ENCODE measurements at places on chromosomes 16 and 17.

- no peak for DNase-seq
Measured at GRCh38 chr16:68083861-68084503, 1.2 kb upstream of the NFATC3 start.

DNA sequence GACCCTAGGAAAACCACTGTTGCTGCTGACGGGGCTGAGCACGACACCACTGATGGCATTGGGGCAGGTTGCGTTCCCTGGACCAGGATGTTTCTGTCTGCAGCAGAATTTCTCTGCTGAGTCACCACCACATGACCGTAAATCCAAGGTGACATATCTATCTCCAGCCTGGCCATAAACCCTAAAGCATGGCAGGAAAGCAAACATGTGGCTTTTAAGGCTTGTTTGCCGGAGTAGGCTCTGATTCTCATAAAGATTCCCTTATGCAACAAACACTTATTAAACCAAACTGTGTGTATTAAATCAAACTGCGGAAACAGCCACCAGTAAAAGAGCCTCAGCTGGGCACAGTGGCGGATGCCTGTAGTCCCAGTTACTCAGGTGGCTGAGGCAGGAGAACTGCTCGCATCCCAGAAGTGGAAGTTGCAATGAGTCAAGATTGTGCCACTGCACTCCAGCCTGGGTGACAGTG is 17.3 kb downstream of the MPHOSPH6 start:
- no peak for DNase-seq

DNA sequence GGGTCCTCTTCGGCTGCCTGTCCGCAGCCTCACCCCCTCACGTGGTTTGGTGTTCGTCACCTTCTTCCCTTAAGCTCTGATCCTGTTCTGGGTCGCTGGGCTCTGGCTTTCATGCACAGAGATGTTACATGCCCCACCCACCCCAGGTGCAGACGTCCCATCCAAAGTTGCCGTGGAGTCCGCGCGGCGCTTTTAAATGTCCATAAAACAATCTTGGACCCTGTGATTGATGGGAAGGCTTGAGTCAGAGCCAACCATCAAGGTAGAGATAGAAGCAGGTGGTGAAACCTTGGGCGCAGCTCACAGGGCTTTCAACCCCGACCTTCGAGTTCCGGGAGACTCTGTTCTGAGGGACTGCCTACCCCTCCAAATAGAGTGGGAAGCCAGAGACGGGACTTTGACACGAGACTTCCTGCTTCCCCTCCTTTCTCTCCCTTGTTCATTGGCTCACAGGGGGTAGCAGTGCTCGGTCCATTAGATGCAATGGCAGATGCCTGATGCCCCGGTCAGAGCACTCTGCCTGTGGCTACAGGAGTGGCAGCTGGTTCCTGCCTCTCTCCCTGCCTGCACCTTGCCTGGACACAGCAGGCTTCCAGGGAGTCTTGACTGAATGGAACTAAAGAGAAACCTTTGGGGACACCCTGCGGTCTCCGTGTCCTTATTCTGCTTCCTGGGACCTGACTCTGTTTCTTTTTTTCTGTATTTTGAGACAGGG is 4.0 kb downstream of the ENGASE start:
- no peak for DNase-seq

GRCh38 chr17:19534562-19535149 is 1.0 kb downstream of the SLC47A1 start:
- DNase-seq, result no peak

DNA sequence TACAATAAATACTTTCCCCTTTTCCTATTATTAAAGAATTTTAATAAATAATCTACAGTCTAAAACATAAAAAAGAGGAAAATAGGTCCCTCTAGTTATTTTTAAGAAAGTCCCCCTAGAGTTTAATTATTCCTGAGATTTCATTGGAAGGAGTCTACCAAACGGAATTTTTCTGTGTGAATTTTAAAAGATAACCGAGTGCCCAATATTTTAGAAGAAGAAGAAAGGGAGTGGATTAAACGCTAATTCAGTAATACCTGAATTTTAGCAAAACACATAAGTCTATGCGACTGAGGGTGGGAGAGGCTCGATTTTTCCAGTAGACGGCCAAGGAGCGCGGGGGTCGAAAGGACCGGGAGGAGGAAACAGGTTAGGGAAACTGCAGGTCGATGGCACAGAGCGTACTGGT is 2.2 kb downstream of the HOXB2 start:
- no peak for DNase-seq

DNA sequence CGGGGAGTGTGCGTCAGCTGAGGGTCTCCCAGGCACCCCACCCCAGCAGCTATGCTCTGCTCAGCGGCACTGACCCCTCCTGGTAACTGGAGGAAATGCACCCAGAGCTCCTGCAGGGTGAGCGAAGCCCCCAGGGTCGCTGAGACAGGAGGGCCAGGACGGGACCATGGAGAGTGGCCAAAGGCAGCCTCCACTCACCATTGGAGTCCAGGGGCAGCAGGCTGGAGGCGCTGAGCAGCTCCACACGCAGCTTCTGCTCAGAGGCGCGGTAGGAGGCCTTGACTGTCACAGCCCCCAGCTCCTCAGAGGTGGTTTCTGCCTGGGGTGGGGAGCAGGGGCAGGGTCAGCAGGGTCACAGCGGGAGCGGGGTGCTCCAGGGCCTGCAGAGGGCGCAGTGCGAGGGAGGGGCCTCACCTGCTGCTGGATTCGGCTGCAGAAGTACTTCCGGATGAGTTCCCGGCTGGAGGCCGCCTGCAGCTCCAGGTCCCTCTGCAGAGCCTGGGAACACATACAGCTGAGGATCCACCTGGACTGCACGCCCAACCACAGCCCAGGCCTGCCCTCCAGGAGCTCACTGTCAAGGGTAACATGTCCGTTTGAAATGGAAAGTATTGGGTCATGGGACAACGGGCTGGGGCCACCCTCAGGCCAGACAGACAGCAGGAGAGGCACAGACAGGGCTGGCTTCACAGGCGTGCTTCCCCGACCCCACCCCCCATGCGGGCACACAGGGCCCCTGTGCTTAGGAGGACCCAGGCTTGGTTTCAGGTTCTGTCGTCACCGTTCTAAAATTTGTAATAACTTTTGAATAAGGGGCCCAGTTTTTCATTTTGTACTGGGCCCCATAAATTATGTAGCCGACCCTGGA is 13.8 kb downstream of the UNC13D start:
- DNase-seq, result no peak

DNA sequence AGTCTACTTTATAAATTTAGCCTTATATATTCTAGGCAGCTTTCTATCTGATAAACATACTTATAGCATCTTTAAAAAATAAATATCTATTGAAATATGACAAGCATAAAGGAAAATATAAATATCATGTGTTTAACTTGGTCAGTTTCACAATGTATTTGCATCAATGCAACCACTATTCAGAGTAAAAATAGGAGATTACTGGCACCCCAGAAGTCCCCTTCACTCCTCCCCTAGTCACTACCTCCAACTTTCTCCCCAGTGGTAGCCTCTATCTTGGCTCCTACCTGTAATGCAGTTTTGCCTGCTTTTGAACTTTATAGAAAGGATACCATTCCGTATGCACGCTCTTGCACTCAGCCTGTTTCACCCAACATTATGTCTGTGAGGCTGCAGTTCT is 3.2 kb upstream of the NOD2 start:
- DNase-seq, result no peak

DNA sequence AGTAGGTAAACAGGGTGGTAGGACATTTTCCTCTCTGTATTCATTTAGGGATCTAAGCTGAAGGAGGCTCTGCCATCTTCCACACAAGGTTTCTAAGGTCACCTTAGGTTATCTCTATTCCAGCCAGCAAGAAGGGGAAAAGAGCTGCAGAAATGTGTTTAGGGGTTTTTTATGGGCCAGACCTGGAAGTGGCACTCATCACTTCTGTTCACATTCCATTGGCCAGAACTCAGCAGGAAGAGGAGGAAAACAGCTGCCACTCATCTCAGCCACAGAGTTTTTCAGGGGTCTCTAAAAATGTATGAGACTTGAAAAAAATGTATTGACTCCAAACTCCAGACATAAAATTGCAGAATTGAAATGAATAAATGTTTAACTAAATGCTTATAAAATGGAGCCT is 65.8 kb downstream of the FTO start:
- DNase-seq, result no peak

DNA sequence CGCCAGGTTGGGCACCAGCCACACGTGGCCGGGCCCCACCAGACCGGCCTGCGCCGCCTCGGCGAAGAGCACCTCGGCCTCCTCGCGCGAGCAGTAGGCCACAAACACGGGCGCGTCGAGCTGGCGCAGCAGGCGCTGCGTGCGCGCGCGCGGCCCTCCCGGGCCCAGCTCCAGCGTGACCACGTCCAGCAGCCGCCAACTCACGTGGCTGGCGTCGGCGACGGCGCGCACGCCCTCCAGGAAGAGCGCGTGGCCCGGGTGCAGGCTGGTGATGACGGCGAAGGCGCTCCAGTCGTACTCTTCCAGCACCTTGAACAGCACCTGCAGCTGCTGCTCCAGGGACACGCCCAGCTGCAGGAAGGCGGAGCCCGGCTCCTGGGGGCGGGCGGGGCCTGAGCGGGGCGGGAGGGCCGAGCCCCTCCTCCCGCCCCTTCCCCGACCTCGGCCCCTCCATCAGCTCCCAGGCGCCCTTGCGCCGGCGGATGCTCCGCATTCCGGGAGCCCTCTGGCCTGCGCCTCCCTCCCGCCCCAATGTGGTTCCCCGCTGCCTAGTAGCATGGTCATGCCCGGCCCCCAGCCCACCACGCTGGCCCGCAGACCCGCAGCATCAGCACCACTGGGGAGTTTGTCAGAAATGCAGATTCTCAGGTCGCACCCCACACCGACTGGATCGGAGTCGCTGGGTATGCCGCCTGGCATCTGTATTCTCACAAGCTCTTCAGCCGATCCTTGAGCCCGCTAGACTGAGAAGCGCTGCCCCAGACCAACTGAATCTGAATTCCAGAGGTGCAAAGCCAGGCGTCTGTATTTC is 7.2 kb downstream of the GRIN2C start:
- no peak for DNase-seq

- DNase-seq, result no peak
Measured at GRCh38 chr16:68866933-68867332, 23.6 kb downstream of the TANGO6 start.

GRCh38 chr16:51440131-51440889 is 289.2 kb upstream of the SALL1 start:
- DNase-seq, result no peak

GRCh38 chr17:205817-206216 is 24.4 kb upstream of the DOC2B start:
- DNase-seq, result no peak

GRCh38 chr17:43094129-43094835 is 30.9 kb downstream of the BRCA1 start:
- DNase-seq, result no peak

GRCh38 chr17:35901631-35902175 is 21.5 kb upstream of the CCL5 start:
- no peak for DNase-seq

GRCh38 chr17:75308732-75309629 is 19.7 kb upstream of the SLC25A19 start:
- DNase-seq, result no peak

GRCh38 chr16:10511829-10512228 is 68.6 kb downstream of the EMP2 start:
- no peak for DNase-seq

DNA sequence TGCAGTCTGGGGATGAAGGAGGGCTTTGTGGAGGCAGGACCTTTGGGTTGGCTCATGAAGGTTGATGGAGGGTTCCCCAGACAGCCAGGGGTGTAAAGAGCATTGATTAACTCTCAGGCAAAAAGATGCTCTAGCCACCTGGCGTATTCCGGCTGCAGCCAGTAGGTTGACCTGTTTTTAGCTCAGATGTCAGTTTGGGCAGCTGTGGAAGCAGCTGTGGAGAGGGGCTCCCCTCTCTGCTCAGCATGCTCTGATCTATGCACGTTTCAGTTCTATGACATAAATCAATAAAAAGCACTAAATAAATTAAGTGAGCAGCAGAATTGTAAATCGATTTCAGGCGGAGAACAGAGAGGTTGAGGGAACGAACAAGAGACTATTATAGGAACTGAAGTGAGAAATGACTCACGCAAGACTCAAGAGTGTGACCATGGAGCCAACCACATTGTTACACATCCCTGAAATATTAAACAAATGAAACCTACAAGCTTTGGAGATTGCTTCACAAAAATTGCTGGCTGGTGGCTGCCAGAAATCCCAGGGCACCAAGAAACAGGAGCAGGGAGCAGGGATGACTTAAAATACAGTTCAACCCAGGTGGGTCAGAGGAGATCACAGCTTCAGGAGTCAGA is 111.9 kb downstream of the GSG1L start:
- no peak for DNase-seq

GRCh38 chr17:69761011-69761410 is 314.0 kb upstream of the KCNJ16 start:
- no peak for DNase-seq

GRCh38 chr17:19334331-19334730 is 28.2 kb downstream of the B9D1 start:
- DNase-seq, result peak; percentile 71

DNA sequence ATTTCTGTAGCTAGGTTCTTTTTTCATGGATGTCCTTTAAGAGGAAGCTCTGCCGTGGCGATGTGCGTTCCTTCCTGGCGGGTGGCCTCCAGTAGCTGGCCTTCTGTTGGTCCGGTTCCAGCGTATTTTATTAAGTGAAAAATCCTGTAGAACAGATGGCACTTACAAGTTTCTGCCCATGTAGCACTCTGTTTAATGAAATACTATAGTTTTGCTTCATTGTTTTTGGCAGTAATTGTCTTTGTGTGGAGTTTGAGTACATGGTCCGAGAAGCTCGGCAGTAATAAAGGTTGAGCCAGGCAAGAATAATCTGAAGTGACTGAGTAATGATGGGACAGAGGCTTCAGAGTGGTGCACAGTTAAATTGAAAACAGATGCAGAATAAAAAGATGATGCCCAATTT is 20.4 kb downstream of the USP10 start:
- DNase-seq, result no peak

GRCh38 chr16:47851146-47851545 is 304.6 kb downstream of the ABCC12 start:
- peak; percentile 20 for DNase-seq

DNA sequence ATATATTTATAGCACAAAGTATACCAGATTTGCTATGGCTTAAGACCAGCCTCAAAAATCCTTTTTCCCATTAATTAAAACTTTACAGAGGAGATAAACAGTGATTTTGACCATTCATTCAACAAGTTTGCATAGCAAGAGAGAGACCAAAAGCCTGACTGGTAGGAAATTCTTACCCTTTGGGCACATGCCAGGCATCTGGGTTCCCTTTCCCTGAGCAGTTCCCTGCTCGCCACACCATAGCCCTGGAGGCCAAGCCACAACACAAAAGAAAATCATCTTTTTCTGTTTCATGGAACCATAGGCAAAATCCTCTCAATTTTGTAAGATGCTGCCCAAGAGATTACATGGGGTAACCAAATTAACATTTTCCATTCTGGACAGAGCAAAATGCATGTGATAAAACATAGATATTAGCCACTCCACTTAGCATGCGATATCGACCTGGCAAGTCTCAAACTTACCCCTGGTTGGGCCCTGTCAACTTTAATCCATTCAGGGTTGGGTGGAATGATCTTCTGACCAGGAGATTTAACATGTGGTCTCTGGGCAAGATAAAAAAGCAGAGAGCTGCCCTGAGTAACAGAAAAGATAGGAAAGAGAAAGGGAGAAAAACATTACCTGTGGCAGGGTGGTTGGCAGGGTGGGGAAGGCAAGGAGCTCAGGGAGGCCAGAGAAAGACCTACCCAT is 57.6 kb upstream of the B4GALNT2 start:
- DNase-seq, result no peak

GRCh38 chr17:66445229-66445628 is 142.8 kb downstream of the PRKCA start:
- DNase-seq, result no peak
